Left lung (tissue), 14 donors: ENCODE measurements at places on chromosomes 12 and 14. TPM values are rescaled to one million over a fixed set of nuclear protein-coding genes. Genes with fewer than 3 reads are reported as not detected.
A peak's percentile ranks its signal among the peaks of the same experiment; 100 is the strongest.

MDM2 gene
- total RNA-seq, result 174 TPM

SRGAP1 gene
- total RNA-seq, result 12.7 TPM

GRCh38 chr14:85447883-85448282 lies 82.1 kb upstream of the FLRT2 start:
- H3K4me3 ChIP-seq, result no peak overlapping the region
- H3K27ac ChIP-seq, result no peak overlapping the region
- H3K27me3 ChIP-seq, result no peaks in the 10 kb centered on the region
- no peaks in the 10 kb centered on the region for H3K36me3 ChIP-seq
- H3K4me1 ChIP-seq, result no peaks in the 10 kb centered on the region

DNA sequence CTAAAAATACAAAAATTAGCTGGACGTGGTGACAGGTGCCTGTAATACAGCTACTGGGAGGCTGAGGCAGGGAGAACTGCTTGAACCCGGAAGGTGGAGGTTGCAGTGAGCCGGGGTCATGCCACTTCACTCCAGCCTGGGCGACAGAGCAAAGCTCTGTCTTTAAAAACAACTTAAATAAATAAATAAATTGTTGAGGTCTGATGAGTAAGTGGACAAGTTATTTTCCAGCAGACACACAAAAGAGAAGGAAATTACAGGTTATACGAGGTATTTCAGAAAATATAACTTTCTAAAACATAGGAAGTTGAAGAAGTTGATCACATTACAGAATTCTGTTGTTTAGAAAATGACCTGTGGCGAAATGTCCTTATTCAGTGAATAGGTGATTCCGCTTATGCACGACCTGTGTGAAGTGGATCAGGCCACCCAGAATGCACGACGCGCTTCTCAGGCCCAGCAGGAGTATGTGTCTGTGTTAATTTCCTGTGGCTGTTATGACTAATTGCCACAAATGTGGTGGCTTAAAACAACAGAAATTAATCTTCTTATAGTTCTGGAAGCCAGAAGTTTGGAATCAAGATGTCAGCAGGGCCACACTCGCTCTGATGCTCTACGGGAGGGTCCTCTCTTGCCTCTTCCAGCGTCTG lies 38.1 kb downstream of the P2RX7 start:
- H3K4me1 ChIP-seq, result no peaks in the 10 kb centered on the region
- DNase-seq, result no peak
- no peak overlapping the region for H3K27ac ChIP-seq
- H3K4me3 ChIP-seq, result no peak overlapping the region
- H3K36me3 ChIP-seq, result no peaks in the 10 kb centered on the region
- no peaks in the 10 kb centered on the region for H3K27me3 ChIP-seq

DNA sequence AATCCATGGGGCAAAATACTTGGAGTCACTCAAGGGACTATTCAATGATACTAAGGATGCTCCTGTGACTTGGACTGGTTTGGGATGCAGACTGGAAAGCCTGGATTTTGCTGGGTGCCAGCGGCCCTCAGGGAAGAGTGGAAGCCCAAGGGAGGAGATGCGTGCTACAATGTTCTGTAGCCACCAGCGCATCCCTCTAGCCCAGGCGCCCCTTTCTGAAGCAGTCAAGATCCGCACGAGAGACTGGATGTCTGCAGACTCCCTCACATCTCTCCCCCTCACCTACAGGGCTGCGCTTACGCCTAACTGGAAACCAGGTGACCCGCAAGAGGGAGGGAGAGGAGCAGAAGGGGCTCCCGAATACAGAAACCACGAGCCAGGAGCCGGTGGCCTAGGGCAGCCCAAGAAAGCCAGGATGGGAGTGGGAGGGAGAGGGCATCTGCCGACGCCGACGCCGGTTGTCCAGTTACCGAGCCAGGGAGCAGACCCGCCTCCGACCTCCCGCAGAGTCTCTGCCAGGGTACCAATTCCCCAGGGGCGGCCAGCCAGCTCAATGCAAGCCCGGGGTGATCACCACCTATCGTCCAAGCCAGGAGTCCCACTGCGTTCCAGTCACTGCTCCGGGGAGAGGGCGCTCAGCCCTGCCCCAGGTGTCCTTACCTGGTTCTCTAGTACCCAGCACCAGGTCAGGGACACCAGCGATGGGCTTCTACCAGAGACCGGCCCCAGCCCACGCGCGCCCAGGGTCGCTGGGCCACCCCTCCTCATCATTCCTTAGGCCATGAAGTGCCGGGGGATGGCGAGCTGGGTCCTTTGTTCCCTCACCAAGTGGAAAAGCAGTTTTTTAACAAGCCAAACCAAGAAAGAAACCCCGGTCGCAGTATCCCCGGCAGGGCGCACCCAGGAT lies 1.2 kb downstream of the NTN4 start:
- H3K4me3 ChIP-seq, result peak overlapping the region; percentile 54
- H3K4me1 ChIP-seq, result no peaks in the 10 kb centered on the region
- no peak for DNase-seq
- H3K36me3 ChIP-seq, result no peaks in the 10 kb centered on the region

KLRG1 gene
- total RNA-seq, result 3.0 TPM

GRCh38 chr12:79115743-79116142 lies 251.2 kb downstream of the SYT1 start:
- no peak overlapping the region for H3K4me3 ChIP-seq
- no peaks in the 10 kb centered on the region for H3K4me1 ChIP-seq
- no peaks in the 10 kb centered on the region for H3K36me3 ChIP-seq
- no peak overlapping the region for H3K27ac ChIP-seq

DNA sequence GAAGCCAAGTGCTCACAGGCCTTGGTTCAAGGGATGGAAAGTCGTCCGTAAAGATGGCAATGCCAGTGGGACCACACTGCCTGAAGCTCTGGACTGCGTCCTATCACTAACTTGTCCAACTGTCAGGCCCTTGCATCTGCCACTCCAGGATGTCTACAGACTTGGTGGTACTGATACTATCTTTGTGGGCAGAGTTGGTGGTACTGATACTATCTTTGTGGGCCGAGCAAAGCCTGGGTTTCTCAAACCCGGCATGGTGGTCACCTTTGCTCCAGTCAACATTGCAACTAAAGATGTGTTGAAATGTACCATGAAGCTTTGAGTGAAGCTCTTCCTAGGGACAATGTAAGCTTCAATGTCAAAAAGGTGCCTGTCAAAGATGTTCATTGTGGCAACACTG lies 128.4 kb upstream of the SEL1L start:
- no peaks in the 10 kb centered on the region for H3K27me3 ChIP-seq
- no peaks in the 10 kb centered on the region for H3K36me3 ChIP-seq
- H3K4me1 ChIP-seq, result no peaks in the 10 kb centered on the region
- H3K27ac ChIP-seq, result no peak overlapping the region
- no peak for DNase-seq

- no peaks in the 10 kb centered on the region for H3K27me3 ChIP-seq
- H3K4me3 ChIP-seq, result no peak overlapping the region
- no peaks in the 10 kb centered on the region for H3K36me3 ChIP-seq
- H3K27ac ChIP-seq, result no peak overlapping the region
- no peak for DNase-seq
Observed at GRCh38 chr12:32761716-32762115, 6.0 kb upstream of the YARS2 start.

- H3K36me3 ChIP-seq, result no peaks in the 10 kb centered on the region
- DNase-seq, result no peak
- H3K27ac ChIP-seq, result no peak overlapping the region
- no peaks in the 10 kb centered on the region for H3K27me3 ChIP-seq
Observed at GRCh38 chr12:75704664-75705063, 193.3 kb upstream of the KRR1 start.

GRCh38 chr12:12683725-12684124 lies 12.3 kb downstream of the GPR19 start:
- H3K4me3 ChIP-seq, result no peak overlapping the region
- no peak overlapping the region for H3K27ac ChIP-seq
- H3K4me1 ChIP-seq, result no peaks in the 10 kb centered on the region
- H3K27me3 ChIP-seq, result no peaks in the 10 kb centered on the region

KRT83 gene
- not detected for total RNA-seq

KCNJ8 gene
- 14.3 TPM for total RNA-seq

GRCh38 chr14:100850841-100851585 lies 25.1 kb downstream of the MEG3 start:
- H3K27ac ChIP-seq, result no peak overlapping the region
- peak; percentile 94 for DNase-seq
- no peaks in the 10 kb centered on the region for H3K36me3 ChIP-seq
- no peaks in the 10 kb centered on the region for H3K27me3 ChIP-seq

- H3K4me1 ChIP-seq, result no peaks in the 10 kb centered on the region
- H3K4me3 ChIP-seq, result no peak overlapping the region
- H3K36me3 ChIP-seq, result no peaks in the 10 kb centered on the region
- peaks cover 55% of the 10 kb centered on the region for H3K27me3 ChIP-seq
- no peak for DNase-seq
Observed at GRCh38 chr12:111154147-111154834, 214.6 kb downstream of the PHETA1 start.

GRCh38 chr12:65443038-65443437 lies 164.6 kb downstream of the MSRB3 start:
- no peak overlapping the region for H3K4me3 ChIP-seq
- H3K4me1 ChIP-seq, result no peaks in the 10 kb centered on the region
- H3K27me3 ChIP-seq, result no peaks in the 10 kb centered on the region
- DNase-seq, result no peak
- no peaks in the 10 kb centered on the region for H3K36me3 ChIP-seq

GRCh38 chr12:41943671-41944070 lies 201.0 kb downstream of the GXYLT1 start:
- no peaks in the 10 kb centered on the region for H3K4me1 ChIP-seq
- H3K36me3 ChIP-seq, result no peaks in the 10 kb centered on the region
- no peak for DNase-seq
- H3K27ac ChIP-seq, result no peak overlapping the region

DNA sequence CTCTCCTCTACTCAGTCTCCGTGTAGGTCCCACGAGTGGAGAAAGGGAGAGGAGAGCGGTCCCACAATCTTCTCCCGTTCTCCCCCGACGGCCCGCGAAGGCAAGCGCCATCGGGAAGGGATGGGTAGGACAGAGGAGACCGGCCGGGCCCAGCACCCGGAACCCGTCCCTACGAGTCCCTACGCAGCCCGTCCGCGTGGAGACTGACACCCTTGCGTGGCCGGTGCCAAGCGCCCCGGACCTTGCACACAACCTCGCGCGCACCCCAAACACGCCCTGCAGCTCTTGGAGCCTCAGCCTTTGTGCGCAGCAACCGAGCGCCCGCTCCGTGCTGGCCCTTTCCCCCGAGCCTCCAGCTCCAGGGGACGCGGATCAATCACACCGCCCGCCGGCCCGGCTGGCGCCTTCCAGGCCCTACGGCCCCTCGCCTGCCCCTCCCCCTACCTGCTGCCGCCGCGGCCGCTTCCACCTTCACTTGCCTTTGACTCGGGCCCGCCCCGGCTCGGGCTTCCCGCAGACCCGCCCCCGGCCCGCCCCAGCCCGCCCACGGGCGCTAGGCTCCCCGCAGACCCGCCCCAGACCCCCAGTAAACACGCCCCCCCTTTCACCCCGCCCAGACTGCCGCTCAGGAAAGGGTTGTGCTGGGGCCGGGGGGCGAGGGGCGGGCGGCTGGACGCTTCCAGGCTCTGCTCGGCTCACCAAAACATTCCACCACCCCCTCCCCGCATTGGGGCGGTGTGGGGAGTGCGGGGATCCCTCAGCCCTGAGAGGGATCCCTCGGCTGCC lies at the start of gene NDRG2:
TSS of gene NDRG2 (minus strand) at position 477 of the 786 bp plus-strand sequence. CDS start 1,746 bp downstream, outside the sequence.
- H3K4me1 ChIP-seq, result peaks cover 19% of the 10 kb centered on the region
- peaks cover 6% of the 10 kb centered on the region for H3K36me3 ChIP-seq
- DNase-seq, result peak; percentile 69
- peak within 1 kb of the TSS; percentile 46 for H3K4me3 ChIP-seq
- H3K27ac ChIP-seq, result peak within 1 kb of the TSS; percentile 67
- H3K27me3 ChIP-seq, result peaks cover 35% of the 10 kb centered on the region
